OCI-LY7 (cell line): ENCODE measurements at places on chromosomes 16 and 17. TPM values are rescaled to one million over a fixed set of nuclear protein-coding genes. Genes with fewer than 3 reads are reported as not detected.
A peak's percentile ranks its signal among the peaks of the same experiment; 100 is the strongest.

GRCh38 chr16:3971706-3972105 is 91.2 kb upstream of the CREBBP start:
- no peak for DNase-seq

GRCh38 chr16:27232061-27232900 is 29.0 kb downstream of the KDM8 start:
- DNase-seq, result peak; percentile 90

DNA sequence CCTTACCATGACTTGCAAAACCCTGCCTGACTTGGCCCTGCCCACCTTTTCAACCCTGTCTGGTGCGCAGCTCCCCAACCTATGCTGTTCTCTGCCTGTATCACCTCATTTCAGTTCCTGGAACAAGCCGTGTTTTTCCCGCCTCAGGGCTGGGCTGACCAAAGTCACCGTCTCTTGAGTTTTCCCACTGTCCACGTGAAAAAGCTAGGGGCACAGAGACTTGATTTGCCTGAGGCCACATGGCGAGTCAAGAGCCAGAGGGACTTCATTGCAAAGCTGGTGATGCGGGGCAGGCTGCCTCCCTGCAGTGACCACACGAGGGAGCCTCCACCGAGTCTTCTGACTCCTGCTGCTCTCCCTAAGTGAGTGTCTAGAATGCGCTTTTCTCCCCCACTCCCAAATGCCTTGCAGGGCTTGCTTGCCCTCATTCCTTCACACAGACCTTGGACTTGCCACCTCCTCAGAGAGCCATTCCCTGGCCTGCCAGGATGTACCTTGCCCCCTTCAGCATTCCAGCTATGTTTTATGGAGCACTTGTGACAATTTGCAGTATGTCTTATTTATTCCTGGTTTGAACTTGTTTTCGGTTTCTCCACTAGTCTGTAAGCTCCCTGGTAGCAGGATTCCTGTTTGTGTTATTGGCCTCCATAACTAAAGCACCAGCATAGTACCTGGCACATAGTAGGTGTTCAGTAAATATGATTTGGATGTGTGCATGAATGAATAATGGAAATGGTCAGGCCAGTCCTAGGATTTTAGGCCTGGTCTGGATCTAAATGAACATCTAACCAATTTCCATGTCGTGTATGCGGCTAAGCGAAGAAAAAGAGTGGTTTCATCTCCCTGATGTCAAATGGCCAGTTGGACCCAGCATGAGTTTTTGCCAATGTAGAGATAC is 252.3 kb downstream of the SNX29 start:
- peak; percentile 89 for DNase-seq

GRCh38 chr17:879546-880442 is 97.6 kb downstream of the MRM3 start:
- DNase-seq, result peak; percentile 70

DNA sequence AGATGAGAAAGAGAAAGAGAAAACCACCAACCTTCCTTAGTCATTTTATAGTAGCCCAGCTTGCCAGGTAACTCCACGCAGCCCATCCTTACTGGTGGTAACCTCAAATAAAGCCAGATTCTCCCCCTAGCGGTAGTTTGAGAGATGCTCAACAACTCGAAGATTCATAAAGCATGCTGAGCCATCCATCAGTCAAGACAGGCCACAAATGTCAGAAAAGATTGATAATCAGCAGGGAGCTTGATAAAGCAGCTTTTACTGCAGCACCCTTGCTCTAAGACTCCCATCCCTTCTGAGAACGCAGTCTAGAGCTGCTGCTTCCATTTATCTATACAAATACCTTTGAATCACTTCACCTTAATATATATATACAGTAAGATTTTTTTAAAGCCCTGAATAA is 451.5 kb upstream of the HSBP1 start:
- peak; percentile 72 for DNase-seq

DNA sequence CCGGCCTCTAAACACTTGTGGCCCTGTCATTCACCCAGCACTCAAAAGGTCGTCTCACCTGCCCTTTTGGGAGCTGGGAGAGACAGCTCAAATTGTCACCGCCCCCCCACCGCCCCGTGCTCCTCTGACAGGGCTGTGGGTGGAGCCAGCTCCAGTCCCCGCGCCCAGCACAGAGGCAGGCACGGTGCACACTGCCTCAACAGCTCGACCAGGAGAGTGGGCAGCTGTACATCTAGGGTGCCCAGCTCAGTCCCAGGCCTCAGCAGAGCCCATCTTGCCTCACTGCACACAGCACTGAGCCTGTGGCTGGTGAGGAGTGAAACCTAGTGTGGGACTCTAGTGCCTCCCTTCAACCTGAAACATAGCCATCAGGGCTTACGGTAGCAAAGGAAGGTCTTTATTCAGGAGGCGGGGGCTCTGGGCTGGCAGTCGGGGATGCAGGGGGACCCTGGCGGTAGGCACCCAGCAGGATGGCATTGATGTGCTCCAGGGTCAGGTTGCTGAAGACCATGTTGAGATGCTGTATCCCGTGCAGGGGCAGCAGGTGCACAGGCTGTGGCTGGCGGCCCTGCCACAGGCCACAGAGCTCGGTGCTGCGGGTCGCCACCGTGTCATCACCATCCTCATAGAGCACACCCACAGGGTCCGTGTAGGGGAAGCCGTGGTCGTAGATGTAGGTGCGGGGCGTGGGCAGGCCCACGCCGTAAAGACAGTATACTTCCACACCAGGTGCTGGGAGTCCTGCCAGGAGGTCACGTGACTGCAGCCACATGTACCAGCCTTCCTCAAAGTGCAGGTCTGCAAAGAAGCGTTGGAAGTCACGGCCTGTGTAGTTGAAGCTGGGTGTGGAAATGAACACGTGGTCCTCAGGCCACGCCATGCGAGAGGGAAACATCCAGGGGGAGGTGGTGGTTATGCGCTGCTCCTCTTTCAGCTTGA is 3.1 kb upstream of the PSMB10 start:
- DNase-seq, result peak; percentile 28

Gene HNF1B
- total RNA-seq, result not detected in 2 replicates

Gene HID1
- 8.5 and 9.9 TPM in 2 replicates for total RNA-seq

Gene PRDM7
- not detected in 2 replicates for total RNA-seq

Gene MYH1
- not detected in 2 replicates for total RNA-seq
